ENCODE measurements at places on chromosomes 7 and 10.
A peak's percentile ranks its signal among the peaks of the same experiment; 100 is the strongest.

- no peak for DNase-seq
Observed at GRCh38 chr10:90871279-90871765, 452 bp upstream of the RPP30 start.

DNA sequence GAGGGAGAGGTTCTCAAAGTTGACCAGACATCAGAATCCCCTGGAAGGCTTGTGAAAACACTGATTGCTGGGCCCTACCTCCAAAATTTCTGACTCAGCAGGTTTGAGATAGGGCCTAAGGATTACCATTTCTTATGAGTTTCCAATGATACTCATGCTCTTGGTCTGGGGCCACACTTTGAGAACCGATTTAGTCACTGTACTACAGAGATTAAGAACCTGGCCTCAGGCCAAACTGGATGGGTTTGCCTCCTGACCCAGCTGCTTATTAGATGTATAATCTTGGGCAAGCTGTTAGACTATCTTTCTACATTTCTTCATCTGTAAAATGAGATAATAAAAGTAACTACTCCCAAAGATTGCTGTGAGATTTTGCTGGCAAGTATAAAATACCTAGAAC, 77.1 kb upstream of the SCIN start:
- no peak for DNase-seq

- DNase-seq: peak; percentile 45
Observed at GRCh38 chr7:23020742-23021401, 6.9 kb upstream of the HYCC1 start.

DNA sequence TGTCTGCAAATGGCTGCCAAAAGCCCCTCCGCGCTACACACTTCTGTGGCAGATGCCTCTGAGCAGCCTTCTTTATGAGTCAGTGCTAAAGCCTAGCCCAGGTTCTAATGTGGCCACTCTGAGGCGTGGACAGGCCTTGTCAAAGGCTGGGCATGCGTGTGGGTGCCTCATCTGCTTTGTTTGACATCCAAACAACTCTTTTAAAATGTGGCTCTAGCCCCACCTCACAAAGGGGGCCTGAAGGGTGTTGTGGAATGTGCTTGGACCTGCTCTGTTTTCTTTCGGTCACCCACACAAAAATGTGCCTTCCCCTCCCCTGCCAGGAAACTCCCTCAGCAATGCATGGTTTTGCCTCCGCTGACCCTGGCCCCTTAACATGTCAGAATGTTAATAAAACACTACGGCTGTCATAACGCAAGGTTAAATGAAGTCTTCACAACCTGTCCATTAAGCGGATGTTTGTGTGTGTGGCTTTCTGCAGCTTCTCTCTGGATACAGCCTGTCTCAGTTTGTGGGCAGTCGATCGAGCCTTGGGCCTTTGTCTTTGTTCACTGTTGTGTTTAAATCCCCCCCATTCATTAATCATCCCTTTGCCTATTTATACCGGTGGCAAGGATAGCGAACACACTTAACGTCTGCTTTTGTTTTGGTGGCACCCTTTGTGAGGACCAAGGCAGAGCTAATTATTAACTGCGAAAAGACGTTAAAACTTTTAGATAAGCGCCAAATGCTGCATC, 718.9 kb downstream of the LRMDA start:
- no peak for DNase-seq

GRCh38 chr10:26706206-26706605, 8.7 kb downstream of the PDSS1 start:
- no peak for DNase-seq

DNA sequence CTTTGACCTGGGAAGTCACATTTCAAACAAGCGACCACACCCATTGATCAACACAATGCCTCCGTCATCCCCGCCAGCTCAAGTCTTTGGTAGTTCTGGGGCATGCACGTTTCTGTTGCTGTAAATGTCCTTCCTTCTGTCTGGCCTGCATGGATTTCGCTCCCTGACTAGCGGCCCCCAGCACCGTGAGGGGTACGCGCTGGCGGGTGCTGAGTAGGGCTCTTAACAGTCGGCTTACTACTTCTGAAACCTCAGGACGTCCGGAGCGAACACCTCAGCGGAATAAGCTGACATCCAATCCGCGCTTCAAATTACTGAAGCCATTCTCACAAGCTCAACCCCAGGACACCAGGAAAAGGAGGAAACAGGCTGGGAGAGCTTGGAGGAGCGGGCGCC, 505 bp downstream of the NUDCD3 start:
- no peak for DNase-seq

DNA sequence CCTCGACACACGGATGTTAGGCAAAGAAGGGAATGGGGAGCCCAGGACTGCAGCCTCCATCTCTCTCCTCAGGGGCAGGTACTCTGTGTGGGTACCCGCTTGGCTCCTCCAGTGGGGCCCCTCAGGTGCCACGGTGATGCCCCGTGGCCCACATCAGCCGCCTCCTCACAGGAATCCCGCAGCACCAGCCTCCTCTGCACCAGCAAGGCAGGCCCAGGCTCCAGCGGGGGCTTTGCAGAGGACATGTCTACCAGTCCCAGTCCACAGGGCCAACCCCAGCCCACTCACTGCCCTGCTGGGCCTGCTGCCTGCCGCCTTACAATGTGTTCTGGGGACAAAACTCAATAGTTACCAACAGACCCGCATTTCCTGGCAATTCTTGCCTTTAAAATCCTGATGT, 61.6 kb upstream of the ADGRA1 start:
- DNase-seq: no peak

GRCh38 chr10:18689498-18689897, 30.3 kb downstream of the ARL5B start:
- DNase-seq: no peak

DNA sequence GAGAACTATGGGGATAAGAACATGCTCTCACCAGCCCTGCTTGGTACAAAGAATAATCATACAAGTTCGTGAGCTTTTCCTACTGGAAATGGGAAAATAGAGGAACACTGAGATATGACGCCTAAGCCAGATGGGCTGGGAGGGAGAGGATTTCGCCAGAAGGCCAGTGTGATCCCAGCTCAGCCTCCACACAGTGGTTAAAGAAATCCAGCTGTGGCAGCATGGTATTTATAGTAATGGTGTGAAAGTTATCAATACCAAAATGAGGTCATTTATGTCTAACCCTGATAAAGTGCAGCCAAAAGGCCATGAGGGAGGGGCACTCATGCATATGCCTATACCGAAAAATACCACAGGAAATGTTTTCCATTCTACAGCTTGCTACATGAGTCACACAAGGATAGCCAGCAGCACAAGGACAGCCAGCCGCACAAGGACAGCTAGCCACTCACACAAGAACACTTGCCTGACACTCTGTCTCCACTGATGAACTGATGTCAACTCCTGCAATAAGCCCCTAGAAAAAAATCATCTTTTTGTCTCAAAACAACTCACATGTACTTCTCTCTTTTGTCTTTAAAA, 49.4 kb downstream of the FRMPD2 start:
- DNase-seq: no peak

DNA sequence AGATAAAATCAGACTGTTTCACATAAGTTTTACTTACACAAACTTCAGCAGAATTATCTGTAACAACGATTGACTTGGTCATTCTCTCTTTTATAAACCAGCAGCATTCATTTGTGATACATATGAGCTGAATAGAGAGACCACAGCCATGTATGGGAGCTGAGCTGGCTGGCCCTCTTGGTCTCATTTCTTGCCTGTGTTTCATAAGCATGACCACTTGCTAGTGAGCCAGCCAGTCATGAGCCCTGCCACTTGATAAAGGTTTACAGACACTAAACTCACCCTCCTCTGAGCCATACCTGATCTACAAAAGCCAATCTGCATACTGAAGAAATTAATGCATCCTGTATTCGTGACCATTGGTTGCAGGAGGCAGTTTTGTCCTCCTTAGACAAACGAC, 82.1 kb downstream of the PKD1L1 start:
- no peak for DNase-seq

GRCh38 chr10:12704488-12704887, 297.0 kb downstream of the CCDC3 start:
- no peak for DNase-seq

DNA sequence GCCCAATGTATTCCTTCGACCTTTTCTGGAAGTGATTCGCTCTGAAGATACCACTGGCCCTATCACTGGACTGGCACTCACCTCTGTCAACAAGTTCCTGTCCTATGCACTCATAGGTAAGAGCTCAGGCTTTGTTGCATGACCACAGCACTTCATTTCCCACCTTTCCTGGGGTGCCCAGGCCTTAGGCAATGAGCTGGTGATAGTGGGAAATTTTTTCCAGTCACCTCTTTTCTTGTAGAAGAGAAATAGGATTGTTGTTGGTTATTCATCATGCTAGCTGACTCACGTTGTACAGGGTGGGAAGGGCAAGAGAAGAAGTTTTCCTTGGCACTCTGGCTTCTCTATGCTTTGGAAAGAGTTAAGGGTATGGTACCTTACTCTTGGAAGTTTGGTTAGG, 51.4 kb upstream of the NFKB2 start:
- no peak for DNase-seq

DNA sequence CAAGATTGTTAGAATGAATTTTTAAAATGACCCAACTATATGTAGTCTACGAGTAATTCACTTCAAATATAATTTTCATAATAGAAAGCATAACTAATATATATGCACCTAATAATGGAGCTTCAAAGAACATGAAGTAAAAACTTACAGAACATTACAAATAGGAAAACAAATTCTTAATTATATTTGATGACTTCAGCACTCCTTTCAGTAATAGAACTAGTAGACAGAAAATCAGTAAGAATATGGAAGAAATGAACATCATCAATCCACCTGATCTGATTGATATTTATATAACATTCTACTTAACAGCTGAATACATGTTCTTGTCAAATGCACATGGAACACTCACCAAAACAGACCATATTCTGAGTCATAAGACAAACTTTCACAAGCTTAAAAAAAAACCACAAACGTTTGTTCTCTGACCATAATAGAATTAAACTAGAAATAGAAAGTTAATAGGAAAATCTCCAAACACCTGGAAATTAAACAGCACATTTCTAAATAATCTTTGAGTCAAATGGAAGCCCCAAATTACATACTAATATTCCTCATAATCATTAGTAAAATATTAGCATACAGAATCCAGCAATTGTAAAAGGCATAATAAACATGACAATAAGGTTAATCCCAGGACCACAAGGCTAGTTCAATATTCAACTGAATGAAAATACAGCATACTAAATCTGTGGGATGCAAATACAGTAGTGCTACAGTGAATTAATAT, 48.0 kb downstream of the BRAF start:
- DNase-seq: peak; percentile 4

DNA sequence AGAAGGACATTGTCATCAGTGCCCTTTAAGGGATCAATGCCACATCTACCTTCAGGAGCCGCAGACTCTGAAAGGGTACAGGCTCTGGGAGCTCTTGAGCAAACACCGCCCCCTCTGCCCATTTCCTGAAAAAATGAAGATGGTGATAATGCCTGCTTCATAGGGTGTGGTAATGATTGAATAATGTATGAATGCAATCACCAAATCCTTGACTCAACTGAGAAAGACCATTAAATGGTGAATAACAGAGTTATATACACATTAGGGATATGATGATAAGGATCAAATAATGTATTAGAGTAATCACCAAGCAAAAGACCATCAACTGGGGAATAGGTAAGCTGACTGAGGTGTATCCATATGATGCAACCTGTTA, 1.5 kb downstream of the FAM170B start:
- no peak for DNase-seq

DNA sequence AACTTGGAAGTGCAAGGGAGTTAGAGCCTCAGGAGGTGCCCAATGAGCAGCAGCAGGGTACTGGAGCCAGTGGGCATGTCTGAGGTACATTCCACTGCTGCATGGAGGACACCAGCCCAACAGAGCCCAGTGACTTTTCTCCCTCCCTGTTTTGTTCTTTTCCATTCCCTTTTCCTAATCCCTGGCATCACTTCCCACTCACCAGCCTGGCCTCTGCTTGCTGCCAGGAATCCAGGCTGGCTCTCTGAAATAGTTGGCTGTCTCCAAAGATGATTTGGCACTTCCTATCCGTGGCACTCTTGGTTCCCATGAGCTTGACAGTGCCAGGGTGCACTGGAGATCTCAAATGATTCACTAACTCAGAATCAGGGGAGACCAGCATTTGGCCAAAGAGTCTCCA, 97.7 kb upstream of the ZPBP start:
- DNase-seq: no peak

DNA sequence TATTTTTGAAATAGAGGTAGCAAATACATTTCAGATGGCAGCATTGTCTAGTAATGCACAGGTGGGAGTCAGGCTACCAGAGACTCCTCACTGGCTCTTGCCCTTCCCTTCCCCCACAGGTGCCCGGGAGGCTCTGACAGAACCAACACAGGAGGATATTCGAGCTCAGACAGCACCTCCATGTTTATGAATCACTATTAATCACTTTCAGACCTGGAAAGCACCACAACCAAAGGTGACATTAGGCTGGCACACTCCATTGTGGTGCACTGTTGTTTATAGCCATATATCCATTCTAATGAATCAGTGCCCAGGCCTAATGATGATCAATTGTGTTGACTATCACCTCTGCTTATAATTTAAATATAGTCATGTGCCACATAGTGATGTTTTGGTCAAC, 107.8 kb upstream of the NAMPT start:
- DNase-seq: no peak

DNA sequence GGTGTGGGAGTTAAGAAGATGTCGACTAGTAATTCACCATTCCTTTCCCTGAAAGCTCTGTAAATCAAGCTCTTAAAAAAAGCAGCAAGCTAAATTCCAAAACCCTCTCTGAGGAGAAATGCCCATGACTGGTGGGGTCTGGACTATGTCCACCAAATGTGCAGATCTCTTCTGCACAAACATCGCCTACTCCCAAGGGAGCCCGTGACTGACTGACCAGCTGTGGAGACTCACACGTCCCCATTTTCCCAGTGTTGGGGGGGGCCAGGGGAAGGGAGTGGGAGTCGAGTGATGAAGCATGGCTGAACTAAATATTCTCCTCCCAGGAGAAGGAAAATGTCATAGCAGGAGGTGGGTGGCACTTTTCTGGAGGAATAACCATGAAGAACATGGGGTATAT, 164.1 kb upstream of the HPS1 start:
- no peak for DNase-seq

DNA sequence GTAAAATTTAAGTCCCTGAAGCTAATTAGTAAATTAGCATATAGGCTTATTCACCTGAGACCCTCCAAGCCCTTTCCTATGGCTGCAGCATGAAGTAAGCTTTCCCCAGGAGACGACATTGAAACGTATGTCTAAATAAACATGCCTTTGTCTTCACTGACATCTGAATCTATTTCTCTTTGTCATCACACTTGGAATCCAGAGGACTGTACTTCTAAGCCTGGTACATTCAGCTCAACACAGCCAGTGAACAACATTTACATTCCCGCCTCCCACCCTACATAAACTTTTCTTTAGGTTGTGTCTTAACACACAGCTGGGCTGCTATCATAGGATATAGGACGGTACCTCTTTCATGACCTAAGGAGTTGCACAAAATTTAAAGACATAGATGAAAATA, 414.4 kb downstream of the SFMBT2 start:
- DNase-seq: no peak

All from AG04449 (cell line).